ENCODE measurements at places on chromosomes 1 and 21.

- no peak for DNase-seq
Observed at GRCh38 chr1:93033029-93033428, 46.1 kb upstream of the MTF2 start.

DNA sequence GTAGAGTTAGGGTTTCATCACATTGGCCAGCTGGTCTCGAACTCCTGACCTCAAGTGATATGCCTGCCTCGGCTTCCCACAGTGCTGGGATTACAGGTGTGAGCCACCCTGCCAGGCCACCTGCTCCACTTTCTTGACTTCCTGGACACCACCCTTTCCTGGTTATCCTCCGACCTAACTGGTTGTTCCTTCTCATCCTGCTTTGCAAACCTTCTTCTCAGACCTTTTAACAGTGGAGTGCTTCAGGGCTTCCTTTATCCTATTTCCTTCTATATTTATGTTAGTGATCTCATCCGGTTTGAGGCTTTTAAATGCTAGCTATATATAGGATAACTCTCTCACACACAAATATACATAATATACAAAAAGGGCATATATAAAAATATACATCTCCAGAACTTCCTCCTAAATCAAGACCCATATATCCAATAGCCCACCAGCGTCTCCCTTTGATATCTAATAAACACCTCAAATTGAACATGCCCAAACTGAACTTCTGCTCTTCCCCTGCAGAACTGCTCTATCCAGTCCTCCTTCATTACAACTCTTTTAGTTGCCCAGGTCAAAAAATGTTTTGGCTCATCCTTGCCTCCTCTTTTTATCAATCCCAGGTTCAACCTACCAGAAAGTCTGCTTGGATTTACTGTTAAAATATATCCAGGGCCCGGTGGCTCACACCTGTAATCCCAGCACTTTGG is 19.5 kb upstream of the UQCRHL start:
- DNase-seq, result no peak

GRCh38 chr1:110639724-110640386 is 33.7 kb upstream of the KCNA2 start:
- DNase-seq, result no peak

GRCh38 chr1:240174734-240175133 is 83.1 kb downstream of the FMN2 start:
- DNase-seq, result no peak

DNA sequence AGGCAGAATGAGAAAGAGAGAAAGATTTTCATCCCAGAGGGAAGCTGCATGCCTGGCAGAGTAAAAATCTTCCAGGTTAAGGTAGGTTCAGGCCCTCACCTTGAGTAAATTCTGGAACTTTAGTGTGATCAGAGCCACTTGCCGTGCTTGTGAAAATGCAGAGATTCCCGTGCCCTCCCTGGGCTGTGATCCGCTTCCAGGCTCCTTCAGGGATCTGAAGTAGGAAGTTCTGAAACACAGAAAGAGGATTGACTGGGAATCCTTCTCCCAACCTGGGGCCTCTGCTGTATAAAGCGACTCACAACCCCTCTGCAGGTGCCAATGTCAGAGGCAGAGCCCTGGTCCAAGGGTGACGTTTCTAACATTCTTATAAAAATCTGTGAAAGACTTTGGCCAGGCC is 26.6 kb downstream of the NUAK2 start:
- DNase-seq, result no peak

- DNase-seq, result no peak
Observed at GRCh38 chr1:4681026-4681425, 26.6 kb downstream of the AJAP1 start.

DNA sequence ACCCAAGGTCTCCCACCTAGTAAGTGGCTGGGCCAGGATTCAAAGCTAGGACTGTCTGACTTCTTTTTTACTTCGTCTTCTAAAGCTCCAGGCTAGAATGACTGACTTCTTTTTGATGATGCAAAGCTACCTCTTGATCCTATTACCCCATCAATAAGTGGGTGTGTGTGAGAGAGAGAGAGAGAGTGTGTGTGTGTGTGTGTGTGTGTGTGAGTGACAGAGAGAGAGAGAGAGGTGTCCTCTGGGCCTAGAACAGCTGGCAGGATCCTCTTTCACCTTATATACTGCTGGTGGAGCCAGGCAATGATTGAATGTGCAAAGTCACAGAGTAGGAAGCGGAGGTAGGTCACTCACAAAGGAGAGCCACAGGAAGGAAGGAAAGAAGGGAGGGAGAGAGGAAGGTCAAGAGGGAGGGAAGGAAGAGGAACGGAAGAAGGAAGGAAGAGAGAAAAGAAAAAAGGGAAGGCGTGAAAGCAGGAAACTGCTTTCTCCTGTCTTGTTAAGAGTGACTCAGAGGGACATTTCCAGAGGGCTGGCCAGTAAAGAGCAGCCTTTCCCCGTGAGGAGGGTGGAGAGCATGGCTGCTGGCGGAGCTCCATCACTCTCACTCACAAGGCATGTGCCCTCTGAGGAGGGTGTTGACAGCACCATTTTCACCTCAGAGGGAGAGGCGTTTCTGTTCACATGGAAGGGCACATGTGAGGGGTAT is 68.9 kb downstream of the CDC7 start:
- DNase-seq, result no peak

GRCh38 chr21:46092811-46093667 is 4.9 kb upstream of the COL6A2 start:
- DNase-seq, result no peak

GRCh38 chr1:47906009-47906432 is 91.2 kb downstream of the TRABD2B start:
- peak; percentile 86 for DNase-seq

GRCh38 chr1:235527196-235527814 is 23.1 kb upstream of the B3GALNT2 start:
- DNase-seq, result no peak

GRCh38 chr1:162212713-162213112 is 143.2 kb downstream of the NOS1AP start:
- no peak for DNase-seq

- DNase-seq, result no peak
Observed at GRCh38 chr1:170704256-170704655, 40.3 kb downstream of the PRRX1 start.

DNA sequence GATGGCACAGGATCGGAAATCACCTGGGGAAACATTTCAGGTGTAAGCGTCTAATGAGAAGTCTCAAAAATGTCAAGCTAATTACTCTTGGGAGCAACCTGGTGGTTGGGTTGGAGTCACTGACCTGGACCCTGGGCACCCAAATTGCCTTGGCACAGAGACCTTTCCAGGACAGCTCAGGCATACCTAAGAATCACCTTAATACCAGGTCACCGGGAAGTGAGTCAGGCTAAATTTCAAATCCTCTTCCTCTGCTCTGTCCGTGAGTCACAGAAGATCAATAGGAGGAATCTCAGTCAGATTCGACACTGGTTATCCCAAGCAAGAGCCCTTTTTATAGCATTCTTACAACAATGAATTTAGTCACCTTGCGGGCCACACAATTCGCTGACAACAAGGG is 179.6 kb upstream of the CAMK1G start:
- no peak for DNase-seq

GRCh38 chr1:155569988-155570592 is 7.5 kb upstream of the ASH1L start:
- no peak for DNase-seq

GRCh38 chr1:58745666-58746065 is 38.2 kb downstream of the JUN start:
- no peak for DNase-seq

DNA sequence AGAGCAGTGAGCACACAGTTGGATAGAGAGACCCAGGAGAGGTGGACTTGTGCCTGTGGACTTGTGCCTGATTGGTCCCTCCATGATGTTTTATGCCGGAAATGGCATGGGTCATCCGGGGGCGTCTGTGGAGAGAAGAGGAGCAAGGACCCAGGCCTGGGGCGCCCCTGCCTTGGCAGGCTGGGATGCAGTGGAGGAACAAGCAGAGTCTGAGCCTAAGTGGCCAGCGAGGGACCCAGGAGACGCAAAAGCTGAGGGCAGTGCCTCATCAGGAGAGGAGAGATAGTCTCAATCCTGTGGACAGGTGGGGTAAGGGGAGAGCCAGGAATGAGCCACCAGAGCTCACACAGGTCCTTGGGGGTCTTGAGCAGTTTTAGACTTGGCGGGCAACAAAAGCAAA is 146.9 kb downstream of the PCBP3 start:
- DNase-seq, result no peak

GRCh38 chr1:94790246-94790645 is 29.9 kb upstream of the SLC44A3 start:
- no peak for DNase-seq

DNA sequence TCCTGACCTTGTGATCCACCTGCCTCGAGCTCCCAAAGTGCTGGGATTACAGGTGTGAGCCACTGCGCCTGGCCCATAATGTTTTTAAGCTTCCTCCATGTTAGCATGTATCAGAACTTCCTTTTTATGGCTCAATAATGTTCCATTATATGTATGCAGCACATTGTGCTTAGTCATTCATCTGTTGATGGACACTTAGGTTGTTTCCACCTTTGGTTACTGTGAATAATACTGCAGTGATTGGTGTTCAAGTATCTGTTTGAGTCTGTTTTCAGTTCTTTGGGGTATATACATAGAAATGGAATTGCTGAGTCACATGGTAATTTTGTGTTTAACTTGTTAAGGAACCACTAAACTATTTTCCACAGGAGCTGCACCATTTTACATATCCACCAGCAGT is 17.7 kb downstream of the CMPK1 start:
- DNase-seq, result no peak

GRCh38 chr1:245464290-245464689 is 309.5 kb downstream of the KIF26B start:
- no peak for DNase-seq

- peak; percentile 18 for DNase-seq
Observed at GRCh38 chr1:8671306-8671917, 146.0 kb downstream of the RERE start.

- no peak for DNase-seq
Observed at GRCh38 chr21:37498664-37499063, 132.1 kb downstream of the DYRK1A start.

DNA sequence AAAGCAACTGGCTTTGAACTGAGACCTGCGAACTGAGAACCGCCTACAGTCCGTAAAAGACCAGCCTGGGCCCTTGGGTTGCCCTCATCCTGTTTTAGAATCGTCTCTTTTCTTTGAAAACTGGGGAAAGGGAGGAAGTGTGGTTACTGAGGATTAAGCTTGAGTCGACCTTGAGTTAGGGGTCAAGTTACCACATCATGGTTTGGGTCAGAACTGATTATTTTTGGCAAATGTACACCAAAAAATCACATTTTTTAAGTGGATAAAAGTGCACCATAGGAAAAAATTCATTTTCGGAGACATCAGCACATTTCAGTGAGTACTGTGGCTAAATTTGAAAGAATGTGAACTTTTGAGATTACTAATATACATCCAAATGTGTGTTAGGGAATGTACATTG is 76.9 kb upstream of the KAZN start:
- no peak for DNase-seq

DNA sequence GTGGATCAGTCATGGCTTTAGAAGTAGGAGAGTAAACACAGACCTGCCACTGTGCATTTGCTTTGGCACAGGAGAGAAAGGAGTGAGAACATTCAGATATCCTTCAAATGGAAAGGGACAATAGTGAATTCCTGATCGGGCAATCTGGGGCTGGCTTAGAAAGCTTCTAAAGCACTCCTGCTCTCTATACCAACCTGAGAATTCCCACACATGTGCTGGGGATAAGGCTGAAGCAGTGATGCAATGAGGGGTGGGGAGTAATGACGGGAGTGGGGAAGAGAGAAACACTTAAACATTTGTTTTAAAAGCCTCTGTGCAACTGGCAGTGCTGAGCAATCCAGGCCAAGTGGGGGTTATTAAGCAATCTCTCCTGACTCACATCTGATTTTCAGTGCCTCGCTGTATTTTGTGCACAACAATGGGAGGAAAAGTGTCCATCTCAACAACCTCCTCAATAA is 108.8 kb downstream of the KIAA0319L start:
- no peak for DNase-seq

- no peak for DNase-seq
Observed at GRCh38 chr1:8910331-8910730, 31.8 kb upstream of the ENO1 start.

GRCh38 chr21:43333298-43334062 is 93.5 kb downstream of the SIK1 start:
- DNase-seq, result peak; percentile 49

DNA sequence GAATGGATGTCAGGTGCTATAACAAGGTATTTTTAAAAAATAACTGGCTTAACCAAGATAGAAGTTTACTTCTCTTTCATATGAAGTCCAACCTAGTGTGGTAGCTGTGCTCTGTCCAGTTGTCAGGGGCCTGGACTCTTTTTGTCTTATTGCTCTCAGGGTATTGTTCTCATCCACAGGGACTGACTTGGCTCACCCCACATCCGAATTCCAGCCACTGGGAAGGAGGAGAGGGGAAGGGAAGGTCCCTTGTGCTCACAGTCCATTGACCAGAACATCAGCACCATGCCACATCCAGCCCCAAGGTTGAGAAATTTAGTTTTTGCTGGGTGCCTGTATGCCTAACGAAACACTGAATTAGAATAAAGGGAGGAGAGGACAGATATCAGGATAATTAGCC is 8.7 kb downstream of the EEIG2 start:
- no peak for DNase-seq

DNA sequence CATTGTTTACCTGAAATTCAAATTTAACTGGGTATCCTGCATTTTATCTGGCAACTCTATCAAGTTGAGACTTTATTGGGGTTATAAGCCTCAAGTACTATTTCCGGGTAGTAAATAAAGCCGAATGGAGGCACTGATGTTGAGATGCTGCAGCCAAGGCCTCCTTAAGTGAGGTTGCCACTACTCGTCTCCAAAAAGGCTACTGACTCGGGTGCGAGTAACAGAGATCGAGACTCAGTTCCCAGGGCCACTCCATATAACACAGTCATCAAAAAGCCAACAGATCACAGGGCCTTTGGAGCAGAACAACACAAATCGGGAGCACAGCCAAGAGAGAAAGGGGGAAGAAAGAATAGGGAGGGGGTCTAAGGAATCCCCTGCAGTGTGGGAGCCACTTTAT is 524 bp downstream of the COPA start:
- no peak for DNase-seq

- DNase-seq, result no peak
Observed at GRCh38 chr1:89279011-89279466, 6.4 kb upstream of the GBP5 start.

- DNase-seq, result no peak
Observed at GRCh38 chr1:46508757-46509156, 19.1 kb downstream of the DMBX1 start.

DNA sequence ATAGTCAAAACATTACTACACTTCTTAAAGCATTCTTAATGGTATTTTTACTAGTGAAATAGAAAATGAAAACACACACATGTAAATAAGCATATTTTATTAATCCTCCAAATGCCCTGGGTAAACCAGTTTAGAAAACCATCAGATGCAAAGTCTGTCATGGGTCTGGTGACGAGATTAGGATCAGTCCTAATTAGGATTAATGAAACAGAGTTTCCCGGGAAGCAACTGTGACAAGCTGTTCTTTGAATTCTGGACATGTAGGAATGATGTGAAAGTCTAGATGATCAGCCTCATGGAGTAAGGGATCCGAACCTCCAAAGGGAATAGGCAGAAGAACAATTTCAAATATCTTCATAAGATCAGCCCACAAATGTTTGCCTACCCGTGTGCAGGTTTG is 250.2 kb downstream of the KIF26B start:
- no peak for DNase-seq

All from DMS79 treated with DMSO at 0.1 percent for 48 hours (cell line).